ENCODE measurements at places on chromosomes 5 and 9. TPM values are rescaled to one million over a fixed set of nuclear protein-coding genes. Genes with fewer than 3 reads are reported as not detected.
A peak's percentile ranks its signal among the peaks of the same experiment; 100 is the strongest.

The CATSPER3 gene
- not detected for total RNA-seq

The GPR150 gene
- total RNA-seq, result 0.05 TPM

The CARTPT gene
- not detected for total RNA-seq

The NXNL2 gene
- total RNA-seq, result not detected

The SEMA4D gene
- total RNA-seq, result 2.9 TPM

The SYNPO gene
- 14.6 TPM for total RNA-seq

GRCh38 chr9:136846376-136847087 is 2.7 kb upstream of the PHPT1 start:
- DNase-seq, result peak; percentile 15

GRCh38 chr5:87246061-87246460 is 21.6 kb upstream of the RASA1 start:
- DNase-seq, result peak; percentile 65

- peak; percentile 65 for DNase-seq
Measured at GRCh38 chr5:74056789-74057164, 430.8 kb downstream of the ARHGEF28 start.

GRCh38 chr9:128928624-128929023 is 7.8 kb downstream of the PHYHD1 start:
- no peak for DNase-seq

DNA sequence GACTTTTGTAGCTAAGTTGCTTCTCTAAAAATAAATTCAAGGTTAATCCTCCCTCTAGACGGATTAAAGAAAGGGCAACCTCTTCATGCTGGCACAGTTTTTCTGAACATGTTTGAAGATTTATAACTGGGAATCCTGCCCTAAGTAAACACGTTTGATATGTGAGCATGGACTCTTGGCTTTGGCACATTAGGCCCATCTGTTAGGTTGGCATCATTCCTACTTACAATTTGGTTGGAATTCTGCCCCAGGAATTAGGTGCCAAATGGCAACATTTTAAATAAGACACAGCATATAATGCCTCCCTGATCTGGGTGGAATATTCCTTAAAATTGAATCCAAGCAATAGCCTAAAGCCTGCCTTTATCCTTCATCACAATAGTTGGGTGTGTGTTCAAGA is 372.3 kb upstream of the CDH18 start:
- DNase-seq, result no peak

- no peak for DNase-seq
Measured at GRCh38 chr5:171306781-171307591, 2.1 kb upstream of the TLX3 start.

DNA sequence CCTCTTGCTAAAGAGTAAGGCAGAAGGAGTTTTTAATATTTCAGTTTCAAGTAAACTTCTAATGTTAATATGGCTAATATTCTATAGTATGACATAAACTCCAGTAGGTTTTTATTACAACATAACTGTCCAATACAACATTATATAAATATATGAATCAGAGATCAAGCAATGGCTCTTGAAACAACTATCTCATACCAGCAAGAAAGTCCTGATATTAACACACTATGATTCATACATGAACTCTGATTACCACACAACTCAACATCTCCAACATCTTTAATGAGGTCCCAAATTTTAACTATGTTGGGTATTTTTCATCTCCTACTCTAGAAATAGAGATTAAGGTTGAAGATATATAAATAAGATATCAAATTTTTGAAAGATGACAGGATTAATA is 878.3 kb downstream of the TLE1 start:
- no peak for DNase-seq

DNA sequence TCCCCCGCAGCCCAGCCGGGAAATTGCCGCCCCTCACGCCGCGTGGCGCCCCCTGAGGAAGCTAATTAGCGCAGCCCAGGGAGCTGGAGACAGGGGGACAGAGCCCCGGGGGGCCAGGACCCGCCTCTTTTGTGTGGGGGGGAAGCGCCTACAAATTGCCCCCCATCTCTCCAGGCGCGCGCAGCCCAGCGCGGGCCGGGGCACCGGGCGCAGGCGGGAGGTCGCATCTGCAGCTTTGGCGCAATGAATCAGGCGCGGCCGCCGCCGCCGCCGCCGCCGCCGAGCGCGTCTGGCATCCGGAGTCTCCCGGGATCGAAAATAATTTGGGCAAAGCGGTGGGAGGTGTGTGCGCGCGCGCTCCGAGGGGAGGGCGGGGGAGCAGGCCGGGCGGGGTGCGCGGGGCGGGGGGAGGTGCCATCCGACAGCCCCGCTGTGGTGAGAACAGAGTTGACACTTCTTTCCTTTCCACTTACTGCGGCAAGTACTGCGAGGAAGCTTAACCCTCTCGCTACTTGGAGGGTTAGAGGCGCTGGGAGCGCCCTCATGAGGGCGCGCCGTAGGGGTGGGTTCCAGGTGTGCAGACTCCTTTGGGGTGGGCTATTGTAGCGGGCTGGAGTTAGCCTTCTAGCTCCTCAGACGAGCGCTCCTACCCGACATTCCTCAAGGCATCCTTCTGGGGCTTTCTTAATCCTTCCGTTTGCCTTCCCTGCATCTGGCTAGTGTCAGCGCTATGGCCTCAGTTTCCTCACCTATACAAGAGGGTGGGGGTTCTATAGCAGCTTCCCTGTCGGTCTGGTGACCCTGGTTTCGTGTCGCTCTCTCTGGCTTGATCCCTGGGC is 63.1 kb downstream of the CXXC5 start:
- DNase-seq, result peak; percentile 37

DNA sequence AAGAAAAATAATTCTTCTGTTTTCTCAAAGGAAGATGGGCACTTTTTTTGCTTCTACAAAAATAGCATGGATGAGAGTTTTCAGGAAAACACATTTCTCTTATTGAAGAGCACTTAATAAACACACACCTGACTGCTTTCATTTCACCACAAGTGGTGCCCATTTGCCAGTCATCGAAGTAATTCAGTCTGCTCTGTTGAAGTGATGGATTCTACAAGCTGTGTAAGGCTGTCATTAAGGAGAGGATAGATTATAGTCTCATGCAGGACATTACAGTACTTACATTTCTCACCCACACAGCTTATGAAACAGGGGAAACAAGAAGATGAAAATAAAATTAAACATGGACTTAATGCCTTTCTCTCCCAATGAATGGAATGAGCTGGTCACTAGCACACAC is 165.2 kb downstream of the NR2F1-AS1 start:
- DNase-seq, result no peak

Measured in dermis blood vessel endothelial cell (primary cell).